ENCODE measurements at places on chromosomes 4 and X. TPM values are rescaled to one million over a fixed set of nuclear protein-coding genes. Genes with fewer than 3 reads are reported as not detected.

TADA2B gene
- 16.8 TPM for total RNA-seq

GDPD2 gene
- 0.34 TPM for total RNA-seq

GEMIN8 gene
- total RNA-seq: 19.0 TPM

C4orf50 gene
- total RNA-seq: 0.13 TPM

BRS3 gene
- total RNA-seq: not detected

DNA sequence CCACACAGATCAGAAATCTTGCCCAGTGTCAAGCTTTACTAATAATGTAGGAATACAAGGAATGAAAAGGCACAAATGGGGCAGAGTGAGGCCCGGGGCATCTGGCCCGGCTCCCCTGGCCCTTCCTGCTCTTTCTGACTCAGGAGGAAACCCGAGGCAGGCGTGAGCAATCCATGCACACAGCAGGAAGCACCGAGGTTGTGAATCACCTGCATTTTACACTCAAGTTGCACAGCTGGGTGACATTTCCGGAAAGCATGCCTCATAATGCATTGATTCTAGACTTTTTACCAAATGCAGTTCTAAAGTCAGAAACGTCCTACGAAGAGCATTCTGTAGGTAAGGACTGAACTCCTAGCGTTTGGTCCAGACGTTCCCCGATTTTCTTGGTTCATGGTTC, 38.9 kb downstream of the PRIMPOL start:
- no peak overlapping the region for H3K27ac ChIP-seq
- no peaks in the 10 kb centered on the region for H3K27me3 ChIP-seq
- DNase-seq: no peak
- peaks cover 30% of the 10 kb centered on the region for H3K36me3 ChIP-seq

- no peak overlapping the region for H3K4me3 ChIP-seq
- peaks cover 5% of the 10 kb centered on the region for H3K27me3 ChIP-seq
- H3K4me1 ChIP-seq: no peaks in the 10 kb centered on the region
- H3K36me3 ChIP-seq: no peaks in the 10 kb centered on the region
Observed at GRCh38 chrX:38570396-38570795, 9.1 kb downstream of the TSPAN7 start.

GRCh38 chr4:77269505-77269904, 112.5 kb downstream of the CCNG2 start:
- H3K4me1 ChIP-seq: no peaks in the 10 kb centered on the region
- DNase-seq: no peak
- H3K36me3 ChIP-seq: no peaks in the 10 kb centered on the region
- H3K27ac ChIP-seq: no peak overlapping the region

- no peak for DNase-seq
- peaks cover 7% of the 10 kb centered on the region for H3K4me1 ChIP-seq
- H3K27me3 ChIP-seq: no peaks in the 10 kb centered on the region
- H3K36me3 ChIP-seq: no peaks in the 10 kb centered on the region
- H3K27ac ChIP-seq: no peak overlapping the region
Observed at GRCh38 chr4:77092975-77093374, 17.2 kb upstream of the CCNI start.

GRCh38 chr4:1338752-1339414, 8.1 kb upstream of the UVSSA start:
- peaks cover 58% of the 10 kb centered on the region for H3K36me3 ChIP-seq
- no peaks in the 10 kb centered on the region for H3K27me3 ChIP-seq
- H3K4me3 ChIP-seq: no peak overlapping the region
- no peak for DNase-seq

Data from activated CD8-positive, alpha-beta T cell treated with anti-CD3 and anti-CD28 coated beads, Interleukin-2, amount 10 ng/mL, durations not matched to agents 7 days and 5 days (primary cell).